ENCODE measurements at places on chromosomes 7 and 10.
A peak's percentile ranks its signal among the peaks of the same experiment; 100 is the strongest.

DNA sequence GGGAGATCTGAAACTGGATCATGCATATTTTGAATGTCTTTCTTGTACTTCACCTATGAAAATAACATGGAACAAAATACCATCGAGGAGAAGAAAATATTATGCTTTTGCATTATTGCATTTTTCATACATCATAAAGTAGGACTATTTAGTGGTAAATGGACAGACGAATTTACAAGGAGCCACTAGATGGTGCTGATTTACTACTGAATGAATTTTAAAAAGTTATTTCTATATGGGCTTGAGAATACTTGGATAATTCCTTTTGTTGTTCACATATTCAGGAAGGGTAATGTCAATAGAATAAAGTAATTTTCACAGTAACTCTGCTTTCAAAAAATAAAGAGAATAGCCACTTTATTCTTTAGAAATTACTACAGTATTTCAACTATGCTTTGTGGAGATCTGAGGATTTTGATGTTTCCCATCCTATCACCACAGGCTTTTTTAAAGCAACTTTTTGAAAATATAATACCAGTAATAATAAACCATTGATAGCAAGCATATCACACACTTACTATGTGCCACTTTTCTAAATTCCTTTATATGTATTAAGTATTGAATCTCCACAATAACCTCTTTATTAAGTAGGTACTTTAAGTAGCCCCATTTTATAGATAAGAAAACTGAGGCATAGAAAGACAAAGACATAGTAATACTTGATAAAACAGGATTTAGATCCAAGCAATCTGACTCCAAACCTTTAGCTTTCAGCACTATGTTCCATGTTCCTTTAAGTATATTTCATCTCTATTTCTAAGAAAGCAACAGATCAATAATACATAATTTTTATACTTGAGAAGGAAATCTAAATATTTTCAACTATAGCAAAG, 38.6 kb downstream of the NEBL start:
- DNase-seq, result peak; percentile 76

DNA sequence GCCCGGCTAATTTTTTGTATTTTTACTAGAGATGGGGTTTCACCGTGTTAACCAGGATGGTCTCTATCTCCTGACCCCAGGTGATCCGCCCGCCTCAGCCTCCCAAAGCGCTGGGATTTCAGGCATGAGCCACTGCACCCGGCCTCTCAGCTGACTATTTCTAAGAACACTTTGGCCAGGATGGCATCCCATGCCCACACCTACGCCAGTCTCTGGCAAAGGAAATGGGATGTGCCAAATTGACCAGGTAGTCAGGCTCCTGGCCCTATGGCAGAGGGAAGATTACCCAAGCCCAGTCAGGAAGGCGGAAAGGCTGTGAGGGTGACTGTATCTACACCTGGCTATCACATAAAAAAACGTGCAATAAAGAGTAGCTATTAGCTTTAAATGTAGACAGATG, 94.1 kb upstream of the DUSP5 start:
- DNase-seq, result no peak

DNA sequence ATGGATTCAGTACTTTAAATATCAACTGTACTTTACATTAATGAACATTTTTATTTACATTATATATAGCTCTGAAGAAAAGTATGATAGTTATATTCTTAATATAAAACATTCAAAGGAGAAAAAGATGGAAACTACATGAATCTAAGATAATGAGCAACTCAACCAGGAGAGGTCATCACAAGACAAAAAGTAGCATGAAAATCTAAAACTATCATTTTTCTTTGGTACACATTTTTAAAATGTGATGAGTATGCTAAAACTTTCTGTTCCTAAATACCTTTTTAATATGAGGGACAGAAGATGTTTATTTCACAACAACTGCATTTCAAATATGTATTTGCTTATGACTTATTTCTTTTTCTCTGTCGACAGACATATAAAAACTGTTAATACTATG, 2.4 kb downstream of the CNTNAP2 start:
- peak; percentile 2 for DNase-seq

DNA sequence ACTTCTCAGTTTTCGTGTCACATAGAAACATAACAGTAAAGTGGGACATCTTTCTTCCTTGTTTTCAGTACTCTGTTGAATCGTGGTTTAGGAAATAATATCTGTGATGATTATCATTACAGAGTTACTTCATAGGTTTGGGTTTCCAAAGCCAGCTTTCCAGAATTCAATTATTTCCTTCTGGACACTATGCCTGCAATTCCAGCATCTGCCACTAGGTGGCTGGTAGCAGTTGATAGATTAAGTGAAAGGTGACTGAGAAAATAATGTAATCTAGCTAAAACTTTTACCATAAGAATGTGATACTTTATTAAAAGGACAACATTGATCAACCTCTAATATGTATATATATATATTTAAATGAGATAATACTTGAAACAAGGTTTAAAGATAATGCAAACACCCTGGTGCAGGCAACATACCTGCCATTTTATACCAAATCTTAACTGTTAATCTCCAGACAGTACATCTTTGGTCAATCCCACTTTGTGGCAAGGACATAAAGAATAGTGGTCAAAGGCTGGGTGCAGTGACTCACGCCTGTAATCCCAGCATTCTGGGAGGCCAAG, 102.6 kb downstream of the SH3PXD2A start:
- no peak for DNase-seq

DNA sequence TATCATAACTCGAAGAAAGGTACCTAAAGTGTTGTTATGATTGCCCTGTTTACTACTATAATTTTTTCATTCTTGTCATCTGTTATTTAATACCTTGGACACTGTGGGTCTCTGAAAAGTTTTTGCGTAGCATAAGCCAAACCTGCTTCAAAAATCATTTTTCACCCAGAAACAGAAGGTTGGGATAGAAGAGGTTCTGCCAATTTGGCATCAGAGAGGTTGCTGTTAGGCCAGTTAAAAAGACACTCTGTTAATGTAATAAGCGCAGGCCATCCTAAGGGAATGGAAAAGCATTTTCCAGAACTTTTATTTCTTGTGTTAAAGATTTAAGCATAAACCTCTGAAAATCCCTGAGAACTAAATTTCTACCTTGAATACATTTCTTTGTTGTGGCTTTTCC, 212.2 kb downstream of the BMPER start:
- DNase-seq, result no peak

- peak; percentile 16 for DNase-seq
Observed at GRCh38 chr10:87721781-87722180, 62.1 kb downstream of the PAPSS2 start.

DNA sequence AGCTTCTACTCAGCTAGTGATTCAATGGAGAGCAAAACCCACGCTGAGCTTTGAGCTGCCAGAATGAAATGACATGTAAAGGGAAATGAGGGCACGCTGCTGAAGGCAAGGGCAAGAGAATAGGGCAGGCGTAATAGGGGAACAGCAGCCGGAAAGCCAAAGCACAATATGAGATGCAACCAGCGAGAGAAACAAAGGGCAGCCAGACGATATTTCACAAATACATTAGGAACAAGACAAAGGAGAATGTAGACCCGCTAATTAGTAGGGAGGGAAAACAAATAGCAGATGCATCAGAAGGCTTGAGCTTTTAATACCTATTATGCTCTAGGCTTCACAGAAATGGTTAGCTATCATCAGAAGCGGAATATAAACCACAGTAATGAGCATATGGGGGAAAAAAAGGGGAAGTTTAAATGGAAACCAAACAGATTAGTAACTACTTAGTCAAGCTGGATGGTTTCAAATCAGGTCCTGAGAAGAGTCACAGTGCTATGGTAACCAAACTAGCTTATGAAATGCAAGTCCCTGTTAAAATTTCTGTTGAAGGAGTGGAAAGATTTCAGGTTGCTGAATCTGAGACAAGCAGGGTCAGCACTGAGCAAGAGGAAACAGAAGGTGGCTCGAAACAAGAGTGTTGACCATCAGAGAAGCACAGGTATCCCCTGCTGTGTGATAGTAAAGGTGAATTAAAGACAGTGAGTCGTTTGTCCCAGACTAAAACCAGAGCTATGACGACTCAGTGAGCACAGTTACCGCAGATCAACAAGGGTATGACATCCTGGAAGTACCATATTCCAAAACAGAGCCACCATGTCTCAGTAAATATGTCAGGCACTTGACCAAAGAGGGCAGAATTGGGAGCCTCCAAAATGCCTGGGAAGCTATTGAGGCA, 496.9 kb upstream of the CELF2 start:
- no peak for DNase-seq

- DNase-seq, result no peak
Observed at GRCh38 chr10:125564570-125564969, 118.4 kb downstream of the TEX36 start.

GRCh38 chr7:123275036-123275753, 75.4 kb upstream of the SLC13A1 start:
- DNase-seq, result peak; percentile 2

GRCh38 chr10:47143072-47143471, 156.9 kb upstream of the GDF10 start:
- DNase-seq, result no peak

GRCh38 chr10:116121640-116122525, 151.1 kb downstream of the GFRA1 start:
- DNase-seq, result no peak

DNA sequence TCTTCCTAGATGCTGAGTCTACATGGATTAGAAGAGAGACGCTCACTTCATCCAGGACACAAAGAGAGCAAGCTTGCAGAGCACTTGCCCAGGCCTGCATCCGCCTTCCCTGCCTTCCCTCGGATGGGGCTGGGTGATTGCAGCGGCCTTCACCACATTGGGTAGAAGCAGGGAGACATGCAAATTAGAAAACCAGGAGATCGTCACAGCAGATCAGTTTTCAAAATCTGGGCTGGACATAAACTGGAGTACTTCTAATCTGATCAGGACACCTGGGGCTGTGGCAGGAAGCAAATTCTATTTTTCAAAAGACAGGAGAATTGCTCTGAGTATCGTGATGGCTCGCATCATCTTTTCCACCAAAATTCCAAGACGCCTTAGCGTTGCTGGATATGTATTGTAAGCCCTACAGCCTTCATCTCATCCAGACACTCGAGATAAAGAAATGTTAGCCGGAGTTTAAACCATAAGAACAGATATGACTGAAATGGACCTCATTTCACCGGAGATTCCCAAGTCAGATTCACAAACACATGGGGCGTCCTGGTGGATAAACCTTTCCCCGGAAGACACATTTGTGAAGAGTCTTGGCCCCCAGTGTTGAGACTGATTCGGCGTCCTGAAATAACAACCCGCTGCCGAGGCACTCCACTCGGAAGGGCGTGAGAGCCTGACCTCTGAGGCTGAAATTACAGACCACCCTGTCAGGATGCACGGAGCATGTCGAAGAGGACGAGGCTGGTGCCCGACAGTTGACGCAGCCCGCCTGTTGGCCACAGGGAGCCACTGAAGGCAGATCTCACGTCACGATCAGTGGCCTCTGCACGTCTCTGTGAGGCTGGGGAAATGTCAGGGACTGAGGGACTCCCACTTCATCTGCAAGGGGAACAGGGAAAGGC, 91.2 kb upstream of the PARD3 start:
- peak; percentile 20 for DNase-seq

GRCh38 chr10:113993489-113993991, 50.1 kb upstream of the ADRB1 start:
- peak; percentile 59 for DNase-seq

DNA sequence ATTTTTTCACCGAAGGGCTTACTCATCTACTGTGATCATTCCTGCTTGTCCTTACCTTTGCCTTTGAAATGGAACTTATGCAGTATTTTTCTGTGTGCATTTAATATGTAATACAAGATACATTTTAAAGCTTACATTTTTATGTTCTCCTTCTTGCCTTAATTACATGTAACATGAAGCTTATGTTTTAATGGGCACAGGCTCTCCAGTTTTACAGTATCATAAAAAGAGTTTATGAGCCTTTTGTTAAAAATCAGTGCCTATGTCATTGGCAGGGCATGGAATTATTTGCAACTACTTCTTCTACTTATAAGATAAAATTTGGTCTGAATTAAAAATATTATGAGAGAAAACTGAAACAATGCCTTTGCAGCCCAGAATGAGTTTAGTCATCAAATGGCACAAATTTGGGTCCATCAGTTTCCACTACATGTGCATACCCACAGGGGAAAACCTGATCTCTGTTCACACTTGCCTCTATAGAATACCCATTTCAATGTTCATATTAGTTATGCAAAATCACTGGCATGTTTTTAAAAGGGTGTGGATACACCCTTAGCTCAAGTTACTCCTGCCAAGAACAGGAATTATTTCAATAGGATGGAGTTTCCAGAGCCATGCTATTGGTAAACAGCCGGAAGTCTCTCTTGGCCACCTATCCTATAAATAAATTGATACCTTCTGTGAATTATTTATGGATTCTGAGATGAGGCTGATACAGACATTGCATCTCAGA, 27.9 kb upstream of the WNT16 start:
- DNase-seq, result no peak

GRCh38 chr10:15096661-15097010, 519 bp upstream of the RPP38 start:
- no peak for DNase-seq

- DNase-seq, result no peak
Observed at GRCh38 chr7:92696584-92696983, 106.4 kb upstream of the FAM133B start.

GRCh38 chr10:119030421-119031250, 1.1 kb downstream of the NANOS1 start:
- peak; percentile 55 for DNase-seq

DNA sequence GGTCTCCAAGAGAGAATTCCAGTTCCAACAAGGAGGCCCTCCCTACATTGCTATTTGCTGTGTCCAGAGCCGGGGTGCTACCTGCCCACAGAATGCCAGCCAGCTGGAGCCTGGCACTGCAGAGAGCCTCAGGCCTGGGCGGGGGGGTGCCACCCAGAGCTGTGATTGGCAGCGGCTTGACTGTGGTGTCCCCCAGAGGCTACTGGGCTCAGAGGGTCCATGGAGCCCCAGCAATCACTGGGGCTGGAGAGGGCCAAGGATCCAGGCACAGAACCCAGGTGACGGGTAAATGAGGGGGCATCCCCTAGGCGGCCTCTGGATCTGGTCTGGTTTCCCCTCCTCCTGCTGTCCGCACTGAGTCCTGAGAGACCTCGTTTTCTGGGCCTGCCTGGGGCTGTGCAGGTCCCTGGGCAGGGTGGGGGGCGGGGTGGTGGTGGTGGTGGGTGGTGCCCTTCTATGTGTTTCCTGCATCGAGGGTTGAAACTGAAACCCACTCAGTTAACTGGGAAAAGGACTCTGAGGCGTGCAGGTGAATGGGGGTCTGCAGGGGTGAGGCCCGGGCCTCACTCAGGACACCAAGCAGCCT, 12.6 kb downstream of the DPYSL4 start:
- no peak for DNase-seq

DNA sequence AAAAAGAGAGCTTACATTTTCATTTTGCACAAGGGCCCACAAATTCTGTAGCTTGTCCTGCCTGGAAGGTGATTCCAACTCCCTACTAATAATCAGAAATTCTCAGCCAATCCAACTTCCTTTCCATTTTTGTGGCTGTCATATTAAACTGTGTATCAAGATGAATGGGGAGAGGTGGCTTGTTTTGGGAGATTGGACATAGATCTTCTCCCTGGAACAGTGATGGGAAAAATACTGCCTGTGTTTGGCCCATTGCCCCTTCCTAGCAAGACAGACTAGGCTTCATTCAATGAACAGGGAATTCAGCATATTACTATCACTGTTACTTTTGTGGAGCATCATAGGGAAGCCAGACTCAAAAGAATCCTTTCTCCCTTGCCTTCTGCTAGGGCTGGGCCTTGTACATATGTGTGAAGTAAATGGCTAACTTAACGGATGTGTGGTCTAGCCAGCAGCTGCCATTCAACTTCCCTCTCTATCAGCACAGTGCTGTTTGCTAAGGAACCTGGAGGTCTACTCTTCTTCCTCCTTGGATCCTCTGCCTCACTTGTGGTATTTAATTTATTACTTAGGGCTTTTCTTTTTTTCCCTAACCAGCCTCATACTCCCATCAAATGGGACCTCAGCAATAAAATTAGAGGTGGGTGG, 326.0 kb downstream of the BICC1 start:
- DNase-seq, result no peak
